ENCODE measurements at places on chromosomes 5 and 9.

- no peak for DNase-seq
These were observed 1089.2 kb downstream of the PTPRD start for GRCh38 chr9:9523476-9524139.

- DNase-seq, result no peak
These were observed 81.2 kb downstream of the ALDH1A1 start for GRCh38 chr9:72871685-72872084.

GRCh38 chr5:15500325-15501001 lies 483 bp downstream of the FBXL7 start:
- no peak for DNase-seq

GRCh38 chr9:81661339-81661738 lies 28.0 kb downstream of the TLE1 start:
- no peak for DNase-seq

GRCh38 chr9:74846766-74847165 lies 41.0 kb downstream of the TRPM6 start:
- no peak for DNase-seq

GRCh38 chr5:35058374-35058788 lies 10.6 kb upstream of the AGXT2 start:
- DNase-seq, result no peak

- DNase-seq, result no peak
These were observed 41.1 kb downstream of the FGF1 start for GRCh38 chr5:142644640-142645361.

GRCh38 chr5:178356431-178356872 lies 123.8 kb upstream of the PHYKPL start:
- no peak for DNase-seq

DNA sequence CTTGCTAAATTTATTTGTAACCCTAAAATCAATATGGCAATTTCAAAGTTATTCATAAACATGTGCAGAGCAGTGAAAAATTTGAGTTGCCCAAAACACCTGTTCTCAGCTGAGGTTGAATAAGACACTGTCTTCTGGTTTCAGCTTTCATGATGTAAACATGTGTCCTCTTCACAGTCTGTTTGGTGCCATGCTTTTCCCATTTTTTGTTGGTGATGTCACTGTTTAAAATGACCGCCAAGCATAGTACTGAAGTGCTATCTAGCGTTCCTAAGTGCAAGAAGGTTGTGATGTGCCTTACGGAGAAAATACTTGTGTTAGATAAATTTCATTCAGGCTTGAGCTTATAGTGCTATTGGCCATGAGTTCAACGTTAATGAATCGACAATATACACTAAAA lies 580.8 kb downstream of the ACTL7B start:
- no peak for DNase-seq

DNA sequence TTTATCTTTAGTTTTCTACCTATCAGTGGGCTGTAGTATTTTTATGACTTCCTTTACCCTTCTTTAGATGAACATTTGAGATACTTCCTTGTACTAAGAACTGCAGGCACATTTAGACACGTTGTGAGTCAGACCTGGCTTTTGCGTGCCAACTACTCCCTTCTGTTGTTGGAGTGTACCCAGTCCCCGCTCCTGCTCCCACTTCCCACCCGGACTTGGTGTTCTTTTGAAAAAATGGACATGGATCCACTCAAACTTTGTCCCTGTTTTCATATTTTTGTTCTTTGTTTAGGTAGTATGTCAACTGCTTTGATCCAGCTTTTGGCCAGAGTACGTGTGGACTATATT lies 60.7 kb downstream of the PARP8 start:
- no peak for DNase-seq

DNA sequence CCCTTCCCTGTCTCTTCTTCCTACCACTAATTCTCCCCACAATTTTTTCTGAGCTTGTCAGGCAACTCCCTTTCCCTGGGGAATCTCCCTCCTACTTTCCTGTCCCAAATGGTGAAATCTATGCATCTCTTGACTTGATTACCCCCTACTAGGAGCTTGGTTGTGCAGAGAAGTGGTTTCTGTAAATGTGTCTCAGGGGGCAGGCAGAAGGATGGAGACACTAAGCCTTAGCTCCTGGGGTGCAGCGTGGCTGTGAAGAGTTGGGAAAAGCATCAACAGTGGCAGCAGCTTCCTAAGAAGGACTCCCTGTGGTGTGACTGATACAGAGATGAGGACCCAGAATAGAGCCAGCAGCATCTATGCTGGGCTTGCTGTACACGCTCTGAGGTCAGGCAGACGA lies 62.3 kb downstream of the NRG2 start:
- DNase-seq, result no peak

DNA sequence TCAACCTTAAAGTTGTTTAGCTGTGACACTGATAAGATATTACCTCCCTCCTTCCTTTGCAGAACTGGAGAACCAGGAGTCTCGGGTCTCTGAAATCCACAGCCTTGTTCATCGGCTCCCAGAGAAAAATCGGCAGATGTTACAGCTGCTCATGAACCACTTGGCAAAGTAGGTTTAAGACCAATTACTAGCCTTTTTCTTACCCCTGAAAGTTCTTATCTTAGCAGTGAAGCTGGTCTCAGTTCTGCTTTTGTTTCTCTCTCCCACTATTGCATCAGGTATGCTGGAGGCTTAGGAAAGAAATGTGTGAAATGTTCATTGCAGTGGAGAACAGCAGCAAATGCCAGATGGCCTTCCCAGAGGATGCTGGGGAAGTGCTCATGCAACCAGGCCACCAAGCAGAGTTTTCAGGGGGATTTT lies 287.4 kb downstream of the ARHGAP26 start:
- no peak for DNase-seq

DNA sequence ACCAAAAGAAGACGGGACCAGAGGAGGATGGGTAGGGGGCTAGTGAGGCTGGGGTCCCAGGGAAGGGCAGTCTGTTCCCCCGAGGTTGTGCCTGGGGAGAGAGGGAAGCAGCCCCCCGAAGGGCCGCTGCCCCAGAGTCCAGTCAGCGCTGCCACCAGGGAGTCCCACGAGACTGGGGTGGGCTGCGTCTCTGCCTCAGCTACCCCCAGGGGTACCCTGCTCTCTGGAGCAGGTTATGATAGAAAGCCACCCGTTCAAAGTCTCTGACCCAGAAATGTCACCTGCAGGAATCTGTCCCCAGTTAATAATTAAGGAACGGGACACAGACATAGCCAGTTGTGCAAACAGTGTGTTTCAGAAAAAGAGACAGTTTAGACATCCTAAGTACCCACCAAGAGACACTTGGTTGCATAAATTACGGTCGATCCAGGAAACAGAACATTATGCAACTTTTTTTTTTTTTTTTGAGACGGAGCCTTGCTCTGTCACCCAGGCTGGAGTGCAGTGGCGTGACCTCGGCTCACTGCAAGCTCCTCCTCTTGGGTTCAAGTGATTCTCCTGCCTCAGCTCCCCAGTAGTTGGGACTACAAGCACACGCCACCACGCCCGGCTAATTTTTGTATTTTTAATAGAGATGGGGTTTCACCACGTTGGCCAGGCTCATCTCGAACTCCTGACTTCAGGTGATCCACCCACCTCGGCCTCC lies 10.7 kb upstream of the AGPAT2 start:
- DNase-seq, result no peak

DNA sequence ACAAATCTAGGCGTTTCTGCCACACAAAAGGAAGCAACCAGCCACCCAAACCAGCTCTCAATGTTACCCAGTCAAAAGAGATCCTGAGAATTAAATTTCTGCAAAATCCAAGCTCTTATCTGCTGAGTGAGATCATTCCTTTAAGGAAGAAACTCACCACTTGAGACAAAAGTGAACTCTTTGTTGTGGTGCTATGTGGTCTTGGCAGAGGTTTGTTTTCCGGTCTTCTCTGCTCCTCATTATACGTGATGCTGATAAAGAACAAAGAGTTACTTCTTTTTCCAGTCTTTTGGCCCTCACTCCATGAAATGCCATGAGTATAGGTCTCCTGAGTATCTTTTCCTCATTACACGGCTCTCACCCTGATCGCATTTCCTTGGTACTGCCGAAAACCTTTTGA lies 82.1 kb downstream of the PRKACG start:
- no peak for DNase-seq

GRCh38 chr9:78807286-78807685 lies 510.4 kb downstream of the PSAT1 start:
- DNase-seq, result no peak

- DNase-seq, result no peak
These were observed 29.8 kb upstream of the GGTA1 start for GRCh38 chr9:121529237-121529987.

GRCh38 chr5:2158109-2158508 lies 275.4 kb upstream of the IRX4 start:
- DNase-seq, result no peak

DNA sequence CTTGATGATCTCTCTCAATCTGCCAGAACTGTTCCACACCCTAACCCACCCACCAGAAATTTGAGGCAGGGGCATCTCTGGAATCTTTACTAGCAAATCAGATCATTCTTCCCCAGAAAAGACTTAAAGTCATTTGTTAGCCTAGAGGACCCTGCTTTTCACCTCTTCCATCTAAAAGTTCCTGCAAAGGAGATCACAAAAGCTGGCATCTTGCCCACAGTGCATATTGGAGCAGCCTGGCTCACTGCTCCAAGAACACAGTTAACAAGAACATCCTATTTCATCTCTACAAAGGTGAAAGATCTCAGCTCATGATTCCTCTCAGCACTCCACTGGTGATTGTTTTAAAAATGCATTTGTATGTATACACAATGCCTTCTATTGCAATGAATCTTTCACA lies 36.3 kb downstream of the GABRP start:
- DNase-seq, result no peak

DNA sequence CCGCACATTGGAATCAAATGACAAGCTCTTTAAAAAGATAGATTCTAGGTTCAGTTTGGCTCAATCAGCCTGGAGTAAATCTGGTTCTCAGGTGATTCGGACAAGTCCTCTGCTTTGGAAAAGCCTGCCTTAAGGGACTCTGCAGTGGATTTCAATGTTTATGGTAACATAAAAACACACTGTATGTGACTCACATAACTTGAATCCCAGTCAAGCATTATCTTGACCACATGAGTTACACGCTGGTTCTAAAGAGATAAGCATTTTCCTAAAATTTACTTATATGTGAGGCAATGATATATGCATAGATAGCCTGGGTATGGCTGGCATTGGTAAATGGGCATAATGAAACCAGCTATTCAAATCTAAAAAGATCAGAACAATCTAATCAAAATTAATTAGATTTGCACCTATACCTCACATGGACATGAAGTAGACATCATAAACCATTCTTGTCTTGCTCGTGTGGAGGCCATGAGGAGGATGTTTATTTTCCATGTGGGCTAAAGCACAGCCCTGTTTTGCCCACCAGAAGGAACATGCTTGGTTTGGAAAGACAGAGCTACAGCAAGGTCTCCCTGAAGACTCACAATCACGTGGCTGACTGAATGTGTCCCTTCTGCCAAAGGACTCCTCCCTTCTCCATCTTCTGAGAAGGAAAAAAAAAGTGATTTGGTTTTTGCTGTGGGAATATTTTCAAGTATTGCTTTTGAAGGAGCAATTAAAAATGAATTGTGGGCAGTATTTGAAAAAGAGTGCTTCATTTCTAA lies 351.7 kb downstream of the DIRAS2 start:
- no peak for DNase-seq

DNA sequence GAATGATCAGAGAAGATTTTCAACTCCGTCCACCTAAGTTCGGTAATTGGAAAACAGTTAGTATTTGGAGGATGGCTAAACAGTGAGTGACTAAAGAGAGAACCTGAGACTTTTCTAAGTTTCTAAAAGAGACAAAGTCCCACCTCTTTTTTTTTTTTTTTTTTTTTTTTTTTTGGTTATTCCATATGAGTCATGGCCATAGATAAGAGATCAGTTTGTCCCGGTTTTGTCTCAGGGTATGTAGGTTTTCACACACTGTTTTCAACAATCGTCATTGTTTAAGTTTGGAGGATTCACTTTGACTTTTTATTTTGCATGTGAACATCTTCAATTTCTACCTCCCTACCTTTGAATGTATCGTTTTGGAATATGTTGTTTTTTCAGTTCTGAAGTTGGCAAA lies 85.9 kb downstream of the NTRK2 start:
- DNase-seq, result no peak

- no peak for DNase-seq
These were observed 52.1 kb downstream of the NSG2 start for GRCh38 chr5:174097486-174098185.

DNA sequence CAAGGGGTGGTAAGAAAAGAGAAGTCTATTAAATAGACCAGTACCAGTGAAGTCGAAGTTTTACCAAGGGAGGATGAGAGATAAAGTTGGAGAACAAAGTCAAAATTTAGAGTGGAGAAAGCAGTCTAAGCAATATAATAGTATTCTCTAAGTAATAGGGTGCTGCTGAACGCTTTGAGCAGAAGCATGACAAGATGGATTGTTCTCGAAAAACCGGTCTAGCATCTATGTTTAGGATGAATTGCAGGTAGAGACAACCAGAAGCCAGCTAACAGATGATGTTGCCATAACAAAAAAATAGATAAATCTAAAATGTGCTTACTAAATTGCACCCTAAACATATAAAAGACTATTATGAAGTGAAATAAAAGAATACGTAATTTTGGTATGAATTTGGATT lies 237.0 kb downstream of the PRELID2 start:
- DNase-seq, result no peak

DNA sequence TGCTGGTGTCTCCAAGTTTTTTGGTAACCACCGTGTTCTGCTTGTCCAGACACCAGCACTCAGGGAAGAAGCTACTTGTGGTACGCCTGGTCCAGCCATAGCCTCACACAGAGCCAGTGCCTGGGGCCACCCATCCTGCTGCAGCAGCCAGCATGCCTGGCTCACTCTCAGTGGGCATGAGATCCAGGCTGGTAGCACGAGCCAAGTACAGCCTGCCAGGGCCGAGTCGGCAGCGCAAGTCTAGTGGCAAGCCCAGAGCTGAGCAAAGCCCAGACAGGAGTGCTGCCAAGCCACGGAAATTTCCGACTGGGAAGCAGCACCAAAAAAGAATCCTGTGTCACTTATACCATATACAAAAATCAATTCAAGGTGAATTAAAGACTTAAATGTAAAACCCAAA lies 36.3 kb upstream of the FBXL17 start:
- DNase-seq, result no peak

- no peak for DNase-seq
These were observed 169.7 kb upstream of the MAST4 start for GRCh38 chr5:66426259-66427138.

GRCh38 chr9:124809211-124809610 lies 32.3 kb downstream of the OLFML2A start:
- no peak for DNase-seq

DNA sequence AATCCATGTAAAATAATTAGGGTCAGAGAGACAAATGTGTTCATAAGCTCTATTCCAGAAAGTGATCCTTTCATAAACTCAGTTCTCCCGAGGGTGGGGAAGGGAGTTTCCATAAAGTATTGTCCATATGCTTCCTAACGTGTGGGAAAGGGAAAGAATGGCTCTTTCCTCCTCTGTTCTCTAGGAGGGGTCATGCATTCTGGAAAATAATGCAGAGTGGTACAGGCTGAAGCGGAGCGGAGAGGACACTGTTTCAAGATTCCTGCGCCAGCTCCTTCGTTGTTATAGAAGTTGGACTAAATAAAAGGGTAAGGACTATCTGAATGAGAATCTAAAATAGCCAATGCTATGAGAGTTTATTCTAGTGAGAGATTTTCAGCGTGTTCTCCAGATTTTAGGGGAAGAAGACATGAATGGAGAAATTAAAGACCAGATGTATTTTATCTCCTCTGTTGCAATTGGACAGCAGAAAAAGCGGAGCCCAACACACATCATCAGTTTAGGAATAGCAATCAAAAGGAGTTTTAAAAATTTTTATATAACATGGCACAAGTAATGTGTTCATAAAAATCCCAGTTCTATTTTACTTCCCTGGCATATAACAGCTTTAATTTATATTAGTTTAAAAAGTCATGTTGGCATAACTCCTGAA lies 166.9 kb upstream of the MPDZ start:
- DNase-seq, result no peak

GRCh38 chr9:15200111-15200510 lies 106.9 kb downstream of the TTC39B start:
- no peak for DNase-seq
